H4 (cell line): ENCODE measurements at places on chromosomes 7 and 10.

DNA sequence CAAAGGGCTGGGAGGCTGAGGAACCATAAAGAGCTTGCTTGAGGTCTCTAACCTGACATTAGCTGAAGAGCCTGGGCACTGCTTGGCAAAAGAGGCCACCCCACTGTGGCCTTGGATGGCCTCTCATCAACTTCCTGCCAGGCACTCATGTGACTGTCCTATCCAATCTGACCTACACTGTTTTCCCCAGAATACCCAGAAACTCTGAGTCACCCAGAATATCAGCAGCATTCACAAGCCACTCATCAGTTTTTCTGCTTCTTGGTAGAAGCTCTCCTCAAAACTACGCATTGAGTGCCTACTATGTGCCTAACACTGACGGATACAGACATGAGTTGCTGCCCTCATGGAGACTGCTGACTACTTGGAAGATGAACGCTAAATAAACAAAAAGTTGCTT is 4.1 kb upstream of the NT5C2 start:
- peak; percentile 82 for DNase-seq

- DNase-seq, result no peak
These were observed 100.0 kb downstream of the AUTS2 start for GRCh38 chr7:69698109-69698825.

DNA sequence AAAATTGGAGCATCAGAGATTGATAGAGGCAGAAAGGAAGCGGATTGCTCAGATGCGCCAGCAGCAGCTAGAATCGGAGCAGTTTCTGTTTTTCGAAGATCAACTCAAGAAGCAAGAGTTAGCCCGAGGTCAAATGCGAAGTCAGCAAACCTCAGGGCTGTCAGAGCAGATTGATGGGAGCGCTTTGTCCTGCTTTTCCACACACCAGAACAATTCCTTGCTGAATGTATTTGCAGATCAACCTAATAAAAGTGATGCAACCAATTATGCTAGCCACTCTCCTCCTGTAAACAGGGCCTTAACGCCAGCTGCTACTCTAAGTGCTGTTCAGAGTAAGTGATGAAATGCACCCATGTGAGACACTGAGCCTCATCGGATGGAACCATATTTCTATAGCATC is 33.1 kb downstream of the STAMBPL1 start:
- no peak for DNase-seq

GRCh38 chr7:81488210-81488609 is 281.6 kb downstream of the HGF start:
- DNase-seq, result no peak

GRCh38 chr10:125417605-125418004 is 257.2 kb upstream of the CTBP2 start:
- DNase-seq, result no peak

GRCh38 chr7:80659120-80660055 is 20.9 kb downstream of the CD36 start:
- peak; percentile 50 for DNase-seq

DNA sequence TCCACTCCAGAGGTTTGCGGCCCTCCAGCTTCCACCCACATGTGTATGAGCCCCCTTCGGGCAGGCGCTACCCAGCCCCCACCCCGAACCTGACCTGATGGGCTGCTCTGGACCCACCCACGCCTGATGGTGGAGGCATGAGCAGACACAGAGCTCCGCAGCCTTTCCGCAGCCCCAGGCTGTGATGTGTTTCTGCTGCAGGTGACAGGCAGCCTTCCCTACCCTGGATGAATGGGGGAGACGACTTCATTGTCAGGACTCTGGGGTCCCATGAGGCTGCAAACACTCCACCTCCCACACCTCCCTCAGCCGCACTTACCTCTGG is 61.2 kb downstream of the OAT start:
- no peak for DNase-seq

- DNase-seq, result peak; percentile 74
These were observed 53.4 kb upstream of the CAMK2B start for GRCh38 chr7:44378744-44379143.

- DNase-seq, result no peak
These were observed 5.7 kb upstream of the ZYX start for GRCh38 chr7:143375298-143376034.

GRCh38 chr10:3496138-3496537 is 288.9 kb downstream of the KLF6 start:
- DNase-seq, result no peak

GRCh38 chr7:47950714-47951113 is 2.4 kb upstream of the PKD1L1 start:
- DNase-seq, result no peak

DNA sequence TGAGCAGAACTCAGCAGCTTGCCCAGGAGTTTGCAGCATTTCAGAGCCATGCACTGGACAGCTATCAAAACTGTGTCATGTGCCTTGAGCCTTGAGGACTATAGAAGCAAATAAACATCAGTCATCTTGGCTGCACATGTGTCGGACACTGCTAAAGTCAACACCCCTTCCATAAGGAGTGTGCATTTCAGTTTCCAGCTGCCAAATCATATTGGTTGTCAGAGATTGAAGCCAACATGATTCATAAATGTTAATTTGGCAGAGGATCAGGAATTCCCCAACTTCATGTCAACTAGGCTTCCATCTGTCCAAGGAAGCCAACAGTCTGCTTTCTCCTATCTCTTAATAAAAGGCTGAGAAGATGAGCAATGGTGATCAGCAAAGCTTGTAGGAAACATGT is 32.8 kb downstream of the SLC16A12 start:
- no peak for DNase-seq

DNA sequence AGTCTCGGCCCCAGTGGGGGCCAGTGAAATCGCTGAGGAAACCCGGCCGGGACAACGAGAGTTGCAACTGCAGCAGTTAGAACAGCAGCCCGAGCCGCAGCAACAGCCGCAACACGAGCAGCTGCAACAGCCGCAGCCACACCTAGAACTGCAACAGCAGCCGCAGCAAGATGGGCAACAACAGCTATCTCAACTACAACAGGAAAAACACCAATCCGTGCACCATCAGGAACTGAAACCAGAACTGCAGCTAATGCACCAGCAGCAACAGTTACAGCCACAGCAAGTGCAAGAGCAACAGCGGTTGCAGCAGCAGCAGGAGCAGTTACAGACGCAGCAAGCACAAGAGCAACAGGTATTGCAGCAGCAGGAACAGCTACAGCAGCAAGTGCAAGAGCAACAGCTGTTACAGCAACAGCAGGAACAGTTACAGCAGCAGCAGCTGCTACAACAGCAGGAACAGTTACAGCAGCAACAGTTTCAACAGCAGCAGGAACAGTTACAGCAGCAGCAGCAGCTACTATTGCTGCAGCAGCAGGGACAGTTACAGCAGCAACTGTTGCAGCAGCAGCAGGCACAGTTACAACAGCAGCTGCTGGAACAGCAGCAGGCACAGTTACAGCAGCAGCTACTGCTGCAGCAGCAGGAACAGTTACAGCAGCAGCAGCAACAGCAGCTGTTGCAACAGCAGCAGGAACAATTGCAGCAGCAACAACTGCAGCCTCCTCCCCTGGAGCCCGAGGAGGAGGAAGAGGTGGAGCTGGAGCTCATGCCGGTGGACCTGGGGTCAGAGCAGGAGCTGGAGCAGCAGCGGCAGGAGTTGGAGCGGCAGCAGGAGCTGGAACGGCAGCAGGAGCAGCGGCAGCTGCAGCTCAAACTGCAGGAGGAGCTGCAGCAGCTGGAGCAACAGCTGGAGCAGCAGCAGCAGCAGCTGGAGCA is 6.1 kb downstream of the ZNF853 start:
- no peak for DNase-seq

- no peak for DNase-seq
These were observed 138.3 kb downstream of the JCAD start for GRCh38 chr10:29921071-29921446.

- no peak for DNase-seq
These were observed 240.8 kb upstream of the POM121L12 start for GRCh38 chr7:52794621-52795020.

DNA sequence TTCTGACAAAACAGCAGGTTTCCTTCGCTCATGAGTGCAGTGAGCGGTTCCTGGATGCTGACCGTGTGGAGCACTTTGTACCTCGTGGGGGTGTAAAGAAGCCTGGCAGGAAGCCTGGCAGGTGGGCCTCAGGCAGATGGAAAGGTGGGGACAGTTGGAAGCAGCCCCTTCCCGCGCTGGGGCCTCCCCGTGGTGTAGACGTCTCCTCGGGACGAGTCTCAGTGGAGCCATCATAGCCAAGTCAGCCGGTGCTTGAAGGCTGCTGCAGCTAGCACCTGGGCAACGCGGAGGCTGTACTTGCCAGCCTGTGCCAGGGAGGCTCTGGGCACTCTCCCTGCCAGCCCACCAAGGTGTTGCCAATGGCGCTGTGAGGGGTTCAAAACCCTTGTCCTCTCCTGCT is 154.5 kb downstream of the WDR37 start:
- no peak for DNase-seq

GRCh38 chr7:23100697-23101096 is 4.9 kb upstream of the KLHL7 start:
- no peak for DNase-seq

GRCh38 chr7:102279537-102280400 is 6.9 kb upstream of the SH2B2 start:
- DNase-seq, result peak; percentile 51

- DNase-seq, result no peak
These were observed 27.1 kb downstream of the NMT2 start for GRCh38 chr10:15141136-15142054.

- DNase-seq, result no peak
These were observed 261.8 kb downstream of the PHF14 start for GRCh38 chr7:11235491-11235890.
